ENCODE measurements at places on chromosomes 3 and 15.

DNA sequence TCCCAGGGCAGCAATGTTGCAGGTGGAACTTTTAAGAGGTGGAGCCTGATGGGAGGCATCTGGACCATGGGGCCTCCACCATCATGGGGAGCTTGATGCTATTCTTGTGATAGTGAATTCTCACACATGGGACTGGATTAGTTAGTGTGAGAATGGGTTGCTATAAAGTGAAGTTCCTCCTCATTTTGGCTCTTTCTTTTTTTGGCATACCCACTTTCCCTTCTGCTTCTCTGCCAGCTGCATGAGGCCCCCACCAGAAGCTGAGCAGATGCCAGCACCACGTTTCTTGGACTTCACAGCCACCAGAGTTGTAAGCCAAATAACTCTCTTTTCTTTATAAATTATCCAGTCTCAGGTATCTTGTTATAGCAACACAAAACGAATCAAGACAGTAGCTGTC, 101.0 kb downstream of the PEX5L start:
- no peak for DNase-seq

GRCh38 chr15:44033894-44034293, 161.2 kb downstream of the FRMD5 start:
- no peak for DNase-seq

DNA sequence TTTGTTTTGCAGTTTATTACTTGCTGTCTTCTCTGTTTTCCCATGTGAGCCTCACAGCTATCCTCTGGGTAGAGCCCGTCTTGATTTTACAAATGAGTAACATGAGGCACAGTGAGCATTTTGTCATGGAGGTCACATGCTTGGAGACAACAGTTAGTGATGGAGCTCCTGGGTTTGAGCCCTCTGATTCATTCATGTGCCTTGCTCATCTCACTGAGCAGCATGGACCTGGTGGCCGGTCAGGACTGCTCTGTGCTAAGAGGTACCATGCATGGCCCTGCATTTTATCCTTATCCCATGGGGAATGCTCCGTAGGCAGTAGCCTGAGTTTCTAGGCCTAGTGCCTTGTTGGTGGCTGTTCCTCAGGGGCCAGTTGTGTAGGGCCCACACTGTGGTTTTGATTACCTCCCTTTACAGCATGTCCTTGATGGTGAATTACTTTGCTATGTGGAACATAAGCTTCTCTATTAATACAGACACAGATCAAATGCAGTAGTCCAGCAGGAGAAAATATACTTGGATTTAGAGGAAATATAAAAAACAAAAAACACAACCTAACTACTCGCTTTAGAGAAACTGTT, 35.6 kb downstream of the MAP2K5 start:
- no peak for DNase-seq

GRCh38 chr3:76700323-76700722, 339.6 kb upstream of the ROBO2 start:
- DNase-seq, result no peak

GRCh38 chr15:57526076-57526475, 65.6 kb upstream of the MYZAP start:
- DNase-seq, result no peak

DNA sequence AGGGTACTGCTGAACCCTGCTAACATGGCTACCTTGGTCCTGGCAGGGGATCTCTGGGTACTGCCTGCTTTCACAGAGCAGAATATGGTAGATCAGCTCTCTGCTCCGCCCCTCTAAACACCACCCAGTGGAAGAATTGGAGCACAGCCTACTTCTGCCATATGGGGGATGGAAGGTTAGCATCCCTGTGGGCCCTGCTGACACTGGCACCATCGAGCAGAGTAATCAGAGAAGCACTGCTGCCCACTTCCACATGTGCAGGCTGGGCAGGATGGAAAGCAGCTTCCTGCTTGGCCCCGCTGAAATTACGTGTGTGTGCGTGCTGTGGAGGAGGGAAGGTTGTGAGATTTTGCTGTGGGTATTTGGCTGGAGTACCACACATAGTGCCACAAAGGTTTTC, 24.8 kb downstream of the CCR1 start:
- DNase-seq, result no peak

GRCh38 chr15:93070551-93071296, 18.3 kb downstream of the RGMA start:
- no peak for DNase-seq

- DNase-seq, result no peak
Observed at GRCh38 chr15:89755701-89756100, 4.7 kb upstream of the MESP1 start.

DNA sequence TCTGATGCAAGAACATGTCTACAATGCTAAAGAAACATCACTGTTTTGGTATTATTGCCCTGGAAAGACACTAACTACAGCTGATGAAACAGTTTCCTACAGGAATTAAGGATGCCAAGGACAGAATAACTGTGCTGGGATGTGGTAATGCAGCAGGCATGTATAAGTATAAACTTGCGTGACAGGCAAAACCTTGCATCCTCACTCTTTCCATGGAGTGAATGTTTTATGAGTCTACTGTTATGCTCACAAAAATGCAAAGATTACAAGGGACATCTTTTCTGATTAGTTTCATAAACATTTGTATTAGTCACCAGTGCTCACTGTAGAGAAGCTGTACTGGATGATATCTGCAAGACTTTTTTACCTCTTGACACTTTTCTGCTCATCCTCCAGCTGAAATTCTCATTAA, 143.6 kb downstream of the NAALADL2 start:
- DNase-seq, result no peak

DNA sequence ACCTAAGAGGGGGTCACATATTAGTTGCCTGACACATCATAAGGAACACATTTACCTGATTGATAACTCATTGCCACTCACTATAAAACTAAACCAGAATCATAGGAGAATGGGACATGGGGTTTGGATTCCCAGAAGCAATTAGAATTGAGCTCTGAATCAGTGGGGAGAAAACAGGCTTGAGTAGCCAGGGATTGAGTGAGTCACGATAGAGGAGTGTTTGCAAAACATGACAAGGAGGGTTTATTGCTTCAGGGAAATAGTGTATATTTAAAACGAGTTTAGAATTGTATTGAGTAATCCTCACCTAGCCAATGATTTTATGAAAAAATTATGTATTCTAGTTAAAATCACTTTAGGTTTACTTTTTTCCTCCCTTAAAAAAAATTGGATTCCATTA, 101.1 kb upstream of the THRB start:
- DNase-seq, result no peak

GRCh38 chr15:67267951-67268941, 13.7 kb downstream of the IQCH start:
- DNase-seq, result no peak

- DNase-seq, result no peak
Observed at GRCh38 chr3:71203727-71204488, 379.6 kb downstream of the FOXP1 start.

DNA sequence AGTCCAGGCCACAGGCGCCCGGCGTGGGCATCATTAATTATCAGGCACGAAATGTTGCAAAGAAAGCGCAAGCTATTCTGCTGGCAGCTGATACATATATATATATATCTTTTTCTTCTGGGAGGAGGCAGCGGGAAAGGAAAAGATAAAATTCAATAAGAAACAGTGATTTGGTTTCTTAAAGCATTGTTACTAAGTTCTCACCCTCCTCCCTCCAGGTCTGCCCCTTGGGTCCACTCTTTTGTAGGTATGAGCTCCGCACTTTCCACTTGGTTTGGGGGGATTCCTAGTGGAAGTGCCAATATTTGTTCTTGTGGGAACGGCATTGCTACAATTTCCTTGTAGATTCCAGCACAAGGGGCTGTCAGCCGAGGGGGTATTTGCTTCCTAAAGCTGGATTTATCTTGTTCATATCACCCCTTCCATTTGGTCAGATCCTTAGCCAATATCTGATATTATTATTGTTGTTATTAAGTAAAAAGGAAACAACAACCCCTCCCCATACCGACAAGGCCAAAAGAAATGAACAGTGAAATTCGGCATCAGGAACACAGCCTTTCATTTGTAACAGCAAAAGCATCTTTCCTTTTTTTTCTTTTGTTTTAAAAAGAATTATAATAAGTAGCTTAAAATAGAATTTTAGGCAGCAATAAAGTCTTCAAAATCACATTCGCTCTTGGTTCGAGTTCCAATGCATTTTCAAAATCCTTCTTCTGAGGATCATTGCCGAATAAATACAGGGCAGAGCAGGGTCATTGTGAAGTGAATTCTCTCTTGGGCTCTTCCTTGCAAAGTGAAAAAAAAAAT, 15.6 kb downstream of the ZIC1 start:
- no peak for DNase-seq

DNA sequence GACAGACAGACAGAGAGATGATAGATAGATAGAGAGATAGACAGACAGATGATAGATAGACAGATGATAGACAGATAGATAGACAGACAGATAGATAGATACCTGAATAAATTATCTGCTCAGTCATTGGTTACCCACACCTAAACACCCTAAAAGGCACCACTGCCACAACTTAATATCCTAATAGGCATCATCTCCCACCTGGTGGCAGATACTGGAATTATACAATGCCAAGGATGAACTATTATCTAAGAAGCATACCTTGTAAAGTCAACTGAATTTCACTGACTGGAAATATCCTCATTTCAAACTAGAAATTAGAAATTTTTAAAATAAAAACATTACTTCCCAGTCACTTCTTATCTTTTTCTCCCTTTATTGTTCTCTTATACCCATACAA, 19.4 kb upstream of the ATP8B4 start:
- no peak for DNase-seq

DNA sequence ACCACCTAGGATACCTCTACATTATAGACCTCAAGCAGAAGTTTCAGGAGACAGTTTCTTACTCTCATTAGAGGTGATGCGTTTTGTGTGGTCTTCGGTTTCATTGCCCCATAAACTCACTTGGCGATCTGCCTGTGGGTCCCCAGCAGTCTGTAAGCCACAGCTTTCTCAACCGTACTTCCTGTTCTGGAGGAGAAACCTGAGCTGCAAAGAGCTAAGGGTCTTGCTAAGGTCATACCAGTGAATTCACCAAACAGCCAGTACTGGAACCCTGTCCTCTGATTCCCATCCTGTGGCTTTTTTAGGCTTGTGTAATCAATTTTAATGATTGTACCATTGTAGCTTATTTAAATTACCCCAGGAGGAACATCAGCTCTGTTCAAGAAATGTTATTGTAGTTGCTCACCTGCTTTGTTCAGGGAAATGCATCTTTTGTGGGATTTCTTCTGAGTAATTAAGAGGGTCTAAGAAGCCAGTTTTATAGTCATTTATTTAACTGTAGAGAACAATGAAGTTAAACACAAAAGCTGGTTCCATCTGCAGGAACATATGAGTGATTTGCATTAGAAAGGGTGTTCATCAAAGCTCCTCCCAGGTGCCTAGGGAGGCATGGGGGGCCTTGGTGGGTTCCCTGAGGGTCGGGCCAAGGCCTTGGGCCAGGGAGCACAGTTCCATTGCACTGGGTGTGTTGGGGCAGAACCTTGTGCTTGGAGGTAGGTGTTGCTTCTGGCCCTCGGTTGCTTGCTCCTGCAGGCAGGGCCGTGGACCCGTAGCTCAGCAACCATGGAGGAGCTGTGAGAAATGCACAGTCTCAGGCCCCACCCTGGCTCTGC, 69.6 kb downstream of the APBA2 start:
- peak; percentile 20 for DNase-seq

DNA sequence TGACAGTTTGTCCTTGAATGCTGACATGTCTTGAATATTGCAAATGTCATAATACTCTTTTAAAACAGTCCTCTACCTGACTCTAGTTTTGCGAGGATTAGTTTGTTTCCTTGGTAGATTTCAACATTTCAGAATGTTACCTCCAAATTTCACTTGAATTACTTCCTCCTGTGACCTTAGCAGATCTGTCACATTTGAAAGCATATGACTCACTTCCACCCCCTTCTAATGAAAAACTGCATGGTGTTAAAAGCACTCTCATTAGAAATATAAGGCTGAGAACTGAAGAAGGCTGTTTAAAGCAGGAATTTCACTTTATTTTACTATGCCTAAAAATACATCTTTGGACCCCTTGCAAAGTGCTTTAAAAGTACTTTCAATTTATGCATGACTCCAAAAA, 598.7 kb upstream of the TGFBR2 start:
- DNase-seq, result no peak

GRCh38 chr3:74442683-74443082, 171.8 kb downstream of the CNTN3 start:
- DNase-seq, result no peak

DNA sequence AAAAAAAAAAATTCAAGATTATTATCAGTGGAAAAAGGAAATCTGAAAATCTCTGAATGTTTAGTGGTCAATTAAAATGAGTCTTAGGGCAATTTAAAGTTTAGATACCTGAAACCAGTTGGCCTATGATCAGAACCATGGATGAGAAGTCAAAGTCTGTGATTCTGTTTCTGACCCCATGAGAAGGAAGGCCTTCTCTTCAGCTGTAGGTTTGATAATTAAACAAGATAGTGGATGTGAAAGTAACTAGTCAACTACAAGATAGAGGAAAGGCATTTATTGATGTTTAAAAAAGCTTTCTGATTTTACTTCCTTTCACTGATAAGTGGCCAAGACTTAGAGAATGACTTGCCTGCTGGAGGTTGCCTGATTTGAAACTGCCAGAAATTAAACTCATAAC, 8.7 kb downstream of the PLS1 start:
- no peak for DNase-seq

DNA sequence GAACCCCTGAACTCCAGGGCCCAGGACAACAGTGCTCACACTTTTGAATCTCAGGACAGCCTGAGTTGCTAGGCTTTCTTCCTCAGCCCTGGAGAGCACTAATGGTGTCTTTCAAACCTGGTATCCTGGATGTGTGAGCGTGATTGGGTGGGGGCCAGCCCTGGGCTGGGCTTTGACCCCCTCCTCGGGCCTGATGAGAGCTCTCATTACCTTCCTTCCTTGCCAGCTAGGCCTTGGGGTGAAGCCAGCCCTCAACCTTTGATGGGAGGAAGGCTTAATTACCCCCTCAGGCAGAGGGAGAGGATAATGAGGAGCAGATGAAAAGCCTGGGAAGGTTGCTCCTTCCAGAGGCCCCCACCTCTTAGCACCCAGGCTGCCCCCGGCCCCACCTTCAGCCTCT, 31.1 kb upstream of the INSYN1 start:
- DNase-seq, result no peak

GRCh38 chr15:42724276-42724675, 12.7 kb downstream of the CDAN1 start:
- DNase-seq, result no peak

DNA sequence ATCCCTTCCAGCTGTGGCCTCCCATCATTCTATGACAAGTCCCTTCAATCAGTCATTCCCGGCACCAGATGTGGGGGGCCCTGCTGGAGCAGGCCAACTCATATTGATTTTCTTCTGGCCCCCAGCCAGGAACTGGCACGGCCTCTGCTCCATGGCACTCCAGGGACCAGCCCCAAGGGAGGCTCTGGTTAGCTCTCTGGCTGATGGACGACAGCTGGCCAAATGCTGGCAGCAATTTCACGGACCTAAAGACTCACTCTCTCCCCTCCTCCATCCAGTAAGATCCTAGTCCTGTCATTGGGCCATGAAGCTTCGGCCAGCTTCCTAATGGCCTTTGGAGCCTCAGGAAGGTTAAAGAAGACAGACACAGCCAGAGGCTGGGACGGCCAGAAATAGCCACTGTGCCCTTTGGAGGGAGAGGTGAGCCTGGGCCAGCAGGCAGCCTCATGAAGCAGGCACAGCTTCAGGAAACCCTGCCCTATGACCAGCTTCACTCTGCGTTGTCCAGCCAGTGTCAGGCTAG, 131.0 kb downstream of the MEX3B start:
- no peak for DNase-seq

- DNase-seq, result no peak
Observed at GRCh38 chr3:185647880-185648210, 61.8 kb downstream of the SENP2 start.
